ENCODE measurements at places on chromosomes 4 and X.

- DNase-seq: no peak
Observed at GRCh38 chr4:98744372-98745150, 86.2 kb upstream of the TSPAN5 start.

DNA sequence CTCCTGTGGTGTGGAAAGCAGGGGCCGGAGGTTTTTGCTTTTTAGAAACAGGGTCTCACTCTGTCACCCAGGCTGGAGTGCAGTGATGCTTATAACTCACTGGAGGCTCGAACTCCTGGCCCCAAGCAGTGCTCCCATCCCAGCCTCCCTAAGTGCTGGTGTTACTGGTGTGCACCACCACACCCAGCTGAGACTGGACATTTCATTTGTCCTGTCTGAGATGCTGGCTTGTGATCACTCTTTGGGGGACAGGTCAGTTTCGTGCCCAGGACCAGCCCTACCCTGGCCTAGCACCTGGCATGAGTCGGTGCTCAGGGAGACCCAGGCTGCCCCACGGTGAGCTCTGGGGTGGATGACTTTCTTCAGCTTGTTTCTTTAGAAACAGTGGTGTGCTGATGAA lies 11.3 kb downstream of the PSAPL1 start:
- DNase-seq: no peak

- DNase-seq: no peak
Observed at GRCh38 chr4:81343046-81343445, 128.0 kb upstream of the PRKG2 start.

GRCh38 chrX:55523356-55523755 lies 33.7 kb upstream of the USP51 start:
- DNase-seq: no peak

DNA sequence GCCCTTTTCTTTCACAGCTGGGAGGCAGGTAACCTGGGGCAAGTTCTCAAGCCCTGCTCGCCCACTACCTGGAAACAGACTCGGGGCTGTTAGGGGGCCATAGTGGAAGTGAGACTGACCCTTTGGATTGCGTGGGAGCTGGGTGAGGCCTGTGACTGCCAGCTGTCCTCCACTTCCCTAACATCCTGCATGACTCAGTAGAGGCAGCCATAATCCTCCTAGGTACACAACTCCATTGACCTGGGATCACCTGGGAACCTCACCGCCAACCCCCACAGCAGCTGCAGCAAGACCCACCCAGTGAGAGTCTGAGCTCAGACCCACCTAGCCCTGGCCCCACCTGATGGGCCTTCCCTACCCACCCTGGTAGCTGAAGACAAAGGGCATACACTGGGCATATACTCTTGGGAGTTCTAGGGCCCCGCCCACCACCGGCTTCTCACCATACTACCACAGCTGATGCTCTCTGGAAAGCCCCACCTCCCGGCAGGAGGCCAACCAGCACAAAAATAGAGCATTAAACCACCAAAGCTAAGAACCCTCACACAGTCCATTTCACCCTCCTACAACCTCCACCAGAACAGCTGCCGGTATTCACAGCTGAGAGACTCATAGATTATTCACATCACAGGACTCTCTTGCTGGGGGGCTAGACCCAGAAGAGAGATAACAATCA lies 61.1 kb upstream of the DCTD start:
- no peak for DNase-seq

Data from Kasumi-1 (cell line).